Vagina (tissue), 2 donors: ENCODE measurements at places on chromosomes 4 and X.

DNA sequence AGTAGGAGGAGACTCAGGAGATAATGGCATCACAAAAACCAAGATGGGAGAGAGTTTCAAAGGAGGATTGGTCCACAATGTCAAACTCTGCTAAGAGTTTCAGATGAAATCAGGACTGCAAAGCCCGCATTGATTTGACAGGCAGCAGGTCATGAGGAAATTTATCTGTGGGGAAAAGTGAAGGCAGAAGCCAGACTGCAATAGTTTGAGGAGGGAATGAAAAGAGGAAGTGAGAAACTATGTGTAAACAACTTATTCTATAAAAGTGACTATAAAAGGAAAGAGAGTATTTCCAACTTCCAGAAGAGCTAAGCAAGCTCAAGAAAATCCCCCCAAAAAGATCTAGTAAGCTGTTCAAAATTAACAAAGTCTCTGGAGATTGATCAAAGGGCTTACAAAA lies 66.3 kb upstream of the DGKK start:
- no peak for DNase-seq

GRCh38 chr4:153773236-153773690 lies 13.4 kb upstream of the RNF175 start:
- no peak for DNase-seq

- DNase-seq, result no peak
Observed at GRCh38 chr4:154467886-154468285, 23.7 kb downstream of the DCHS2 start.

DNA sequence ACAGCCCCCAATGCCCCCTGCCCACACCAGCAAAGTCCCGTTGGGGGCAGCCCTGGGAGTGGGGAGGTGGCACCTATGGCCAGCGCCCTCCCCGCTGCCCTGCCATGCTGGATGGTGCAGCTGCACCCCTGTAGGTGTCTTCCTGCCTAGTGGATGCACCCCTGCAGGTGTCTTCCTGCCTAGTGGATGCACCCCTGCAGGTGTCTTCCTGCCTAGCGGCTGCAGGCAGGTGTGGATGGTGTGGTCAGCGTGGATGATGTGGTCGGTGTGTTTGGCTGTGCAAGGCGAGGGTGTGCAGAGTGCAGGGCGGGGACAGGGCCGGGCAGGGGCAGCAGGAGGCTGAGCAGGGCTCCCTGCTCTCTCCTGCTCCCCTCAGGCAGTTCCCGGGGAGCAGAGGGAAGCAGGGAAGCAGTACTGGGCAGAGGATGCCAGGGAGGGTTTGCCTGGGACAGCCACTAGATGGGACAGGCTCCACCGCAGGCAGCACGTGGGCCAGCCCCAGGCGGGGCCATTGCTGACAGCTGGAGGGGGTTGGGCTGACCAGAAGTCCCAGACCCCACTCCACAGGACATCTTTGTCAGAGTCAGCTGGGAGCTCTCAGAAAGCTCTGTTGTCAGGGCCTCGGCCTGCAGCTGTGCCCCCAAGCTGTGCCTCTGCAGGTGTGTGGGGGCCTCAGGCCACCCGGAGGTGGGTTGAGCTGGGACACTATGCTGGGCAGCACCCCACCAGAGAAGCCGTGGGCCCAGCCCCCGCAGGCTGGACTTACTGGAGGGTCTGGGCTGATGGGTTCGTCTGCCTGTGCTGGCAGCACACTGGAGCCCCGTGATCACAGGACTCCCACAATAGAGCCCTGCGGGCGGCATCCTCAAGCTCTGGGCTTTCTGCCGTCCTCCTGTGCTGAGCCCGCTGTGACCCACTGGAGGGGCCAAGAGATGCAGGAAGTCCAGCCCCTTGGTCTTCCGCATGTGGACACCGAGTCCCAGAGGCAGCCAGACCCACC lies 23.7 kb downstream of the DOK7 start:
- no peak for DNase-seq

DNA sequence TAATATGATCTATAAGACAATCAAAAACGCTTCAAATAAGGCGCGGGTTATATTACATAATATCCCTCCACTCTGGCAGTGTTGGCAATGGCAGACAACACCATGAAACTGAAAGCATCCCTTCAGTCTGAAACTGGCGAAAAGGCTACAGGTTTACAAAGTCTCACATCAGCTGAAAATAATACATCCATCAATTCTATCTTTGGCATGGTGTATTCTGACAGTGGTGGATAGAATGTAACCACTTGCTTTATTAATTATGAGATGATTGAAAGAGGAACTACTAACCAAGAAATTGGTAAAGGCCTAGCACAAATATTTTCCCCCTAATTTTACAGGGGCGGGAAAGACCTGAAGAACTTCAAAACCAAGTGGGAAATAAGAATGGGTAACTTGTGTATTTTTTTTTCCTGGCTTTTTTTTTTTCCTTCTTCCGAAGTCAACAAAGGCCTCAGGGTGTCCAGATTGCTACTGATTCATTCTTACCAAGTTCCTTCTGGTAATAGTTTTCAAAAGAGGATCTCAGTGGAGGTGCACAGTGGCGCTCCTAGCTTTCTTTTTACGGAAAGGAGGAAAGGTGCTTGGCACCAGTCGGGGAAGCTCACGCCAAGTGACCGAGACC lies 728 bp downstream of the UBA6 start:
- DNase-seq, result no peak

GRCh38 chrX:133796282-133796681 lies 189.1 kb downstream of the GPC3 start:
- DNase-seq, result no peak

- DNase-seq, result no peak
Observed at GRCh38 chrX:18203631-18204030, 17.1 kb downstream of the BEND2 start.

DNA sequence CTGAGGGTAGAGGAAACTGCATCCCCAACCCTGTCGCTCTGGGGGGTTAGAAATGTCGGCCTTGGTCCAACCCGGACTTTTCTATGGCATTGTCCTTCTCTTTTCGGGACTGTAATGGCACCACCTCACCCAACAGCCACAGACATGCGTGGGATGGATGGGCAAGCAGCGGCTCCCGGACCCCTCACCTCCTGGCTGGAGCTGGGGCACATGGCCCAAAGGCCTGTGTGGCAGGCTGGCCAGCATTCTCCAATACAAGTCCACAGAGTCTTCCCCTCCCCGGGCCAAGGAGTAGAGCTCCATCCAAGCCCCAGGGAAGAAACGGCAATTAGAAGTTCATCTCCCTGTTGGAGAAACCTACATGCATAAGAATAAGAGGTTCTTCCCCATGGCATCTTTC lies 142.9 kb downstream of the NR3C2 start:
- DNase-seq, result no peak

DNA sequence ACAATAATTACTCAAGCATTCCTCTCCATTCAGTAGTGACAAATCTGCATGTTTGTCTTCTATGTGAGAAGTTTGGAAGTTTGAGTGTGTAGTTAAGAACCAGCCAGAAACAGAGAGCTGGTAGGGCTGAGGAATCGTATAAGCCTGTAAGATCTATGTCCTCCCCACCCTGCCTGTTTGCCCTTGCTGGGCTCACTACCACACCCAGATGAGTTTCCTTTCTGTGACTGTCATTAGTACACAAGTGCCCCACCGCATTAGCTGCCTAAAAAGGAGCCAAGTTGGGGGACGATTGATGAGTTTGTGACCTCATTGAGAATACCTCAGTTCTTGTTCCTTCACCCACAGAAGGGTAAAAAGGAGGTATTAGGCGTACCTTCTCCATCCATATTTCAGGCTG lies 28.3 kb downstream of the DOCK11 start:
- DNase-seq, result no peak

- DNase-seq, result no peak
Observed at GRCh38 chr4:86223472-86223871, 136.4 kb downstream of the MAPK10 start.

DNA sequence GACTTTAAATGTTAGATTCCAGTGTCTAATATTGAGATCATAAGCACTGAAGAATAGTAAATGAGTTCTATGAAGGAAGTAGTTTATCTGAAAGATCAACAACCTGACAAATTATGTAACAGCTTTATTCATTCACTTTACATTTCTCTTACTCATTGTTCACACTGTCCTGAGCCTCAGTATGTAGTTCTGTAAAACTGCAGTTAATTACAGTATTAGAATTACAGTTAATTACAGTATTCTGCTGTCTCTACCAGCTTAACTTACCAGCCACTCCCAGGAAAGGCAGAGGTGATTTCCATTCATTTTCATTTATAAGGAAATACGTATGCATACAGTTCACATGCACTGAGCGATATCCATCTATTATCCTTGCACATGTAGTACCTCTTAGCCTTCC lies 32.7 kb downstream of the NFKB1 start:
- DNase-seq, result no peak
